ENCODE measurements at places on chromosomes 1 and 21.

DNA sequence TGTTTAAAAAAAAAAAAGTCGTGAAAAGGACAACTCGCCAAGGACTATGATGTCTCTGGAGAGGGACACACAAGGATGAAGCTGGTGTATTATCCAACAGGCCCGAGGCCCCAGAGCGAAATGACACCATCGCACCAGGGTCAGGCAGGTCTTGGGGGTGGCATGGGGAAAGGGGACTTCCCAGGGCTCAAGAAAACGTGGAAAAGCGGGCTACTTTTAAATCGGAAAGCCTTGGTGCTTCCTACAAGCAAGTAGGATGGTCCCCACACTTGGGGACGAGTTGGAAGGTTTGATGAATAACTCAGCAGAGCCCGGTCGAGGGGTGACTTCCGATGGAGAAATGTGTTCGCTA, 505 bp upstream of the GNPAT start:
- no peak for DNase-seq

DNA sequence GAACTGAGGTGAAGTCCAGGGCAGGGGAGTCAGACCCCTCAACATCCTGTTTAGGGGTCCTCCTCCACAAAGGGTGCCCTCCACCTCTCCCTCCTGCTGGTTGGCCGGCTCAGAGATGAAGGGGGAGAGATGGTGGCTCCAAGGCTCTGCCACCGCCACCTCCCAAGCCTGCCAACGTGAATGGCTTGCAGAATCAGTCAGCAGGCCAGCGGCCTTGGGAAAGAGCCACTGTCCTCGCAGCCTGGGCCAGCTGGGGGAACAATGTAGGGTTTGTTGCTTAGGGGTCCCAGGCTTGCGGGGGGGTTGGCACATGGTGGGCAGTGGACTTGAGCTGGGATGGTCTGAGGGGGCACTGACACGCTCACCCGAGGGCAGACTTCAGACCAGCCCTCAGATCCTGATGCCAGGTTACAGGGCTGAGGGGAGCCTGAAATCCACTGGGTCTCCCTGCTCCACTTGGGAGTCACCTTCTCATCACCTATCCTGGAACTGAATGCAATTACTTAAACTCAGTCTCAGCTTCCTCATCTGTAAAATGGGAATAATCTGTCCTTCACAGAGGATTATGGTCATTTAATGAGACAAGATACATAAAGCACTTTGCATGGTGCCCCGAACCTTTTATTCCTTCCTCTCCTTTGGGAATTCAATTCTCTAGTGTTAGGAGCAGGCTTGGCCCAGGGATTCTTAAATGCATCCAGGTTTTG, 8.3 kb downstream of the GPR37L1 start:
- DNase-seq: no peak

GRCh38 chr1:99474350-99474893, 171.5 kb upstream of the PALMD start:
- no peak for DNase-seq

DNA sequence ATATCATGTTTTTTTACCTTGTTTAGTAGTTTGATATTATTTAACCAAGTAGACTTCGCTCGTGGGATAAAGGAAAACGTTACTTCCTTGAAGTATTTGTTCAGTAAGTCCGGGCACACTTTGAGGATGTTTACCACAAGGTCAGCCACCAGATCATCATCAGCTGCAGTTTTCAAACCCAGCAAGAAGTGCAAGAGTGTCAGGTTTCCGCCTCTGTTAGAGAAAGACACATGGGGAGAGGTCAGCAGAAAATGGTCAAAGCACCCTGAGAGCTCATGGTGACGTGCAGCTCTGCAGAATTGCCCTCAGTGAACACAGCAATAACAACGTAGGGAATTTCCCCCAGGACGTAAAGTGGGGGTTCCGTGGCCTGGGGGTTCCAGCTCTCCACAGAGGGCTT, 24.4 kb downstream of the URB1 start:
- DNase-seq: no peak

GRCh38 chr1:77282187-77282865, 507 bp downstream of the AK5 start:
- DNase-seq: no peak

All from esophagus squamous epithelium (tissue), 5 donors.